H9 (cell line): ENCODE measurements at places on chromosomes 16 and 17. TPM values are rescaled to one million over a fixed set of nuclear protein-coding genes. Genes with fewer than 3 reads are reported as not detected.

DNA sequence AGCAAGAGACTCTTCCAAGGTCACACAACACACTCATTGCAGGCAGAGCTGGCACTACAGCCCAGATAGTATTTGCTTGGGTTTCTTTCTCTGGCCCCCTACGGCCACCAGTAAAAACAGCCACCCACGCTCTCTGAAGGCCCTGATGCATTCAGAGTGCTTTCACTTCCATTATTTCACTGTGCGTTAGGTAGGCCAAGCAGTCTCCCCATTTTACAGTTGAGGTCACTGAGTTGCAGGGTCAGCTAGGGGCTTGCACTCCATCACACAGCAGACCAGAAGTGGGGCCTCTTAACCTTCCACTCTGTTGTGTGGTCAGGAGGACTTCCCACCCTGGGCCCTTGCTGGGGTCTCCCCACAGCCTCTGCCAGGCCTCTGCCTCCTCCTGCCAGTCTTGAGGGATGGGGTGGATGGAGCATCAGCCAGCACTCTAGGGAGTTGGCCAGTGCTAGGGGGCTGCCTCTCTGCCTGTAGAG is 2.5 kb downstream of the TBX21 start:
- peak; percentile 25 for DNase-seq

Gene SCO1
- total RNA-seq: 60.3 and 63.6 TPM in 2 replicates

Gene RNF222
- total RNA-seq: 0.07 and 0.09 TPM in 2 replicates

Gene MMP28
- total RNA-seq: not detected in 2 replicates

Gene TMC5
- total RNA-seq: 1.2 and 2.3 TPM in 2 replicates

GRCh38 chr17:71477356-71477755 is 643.5 kb upstream of the SOX9 start:
- DNase-seq: no peak

DNA sequence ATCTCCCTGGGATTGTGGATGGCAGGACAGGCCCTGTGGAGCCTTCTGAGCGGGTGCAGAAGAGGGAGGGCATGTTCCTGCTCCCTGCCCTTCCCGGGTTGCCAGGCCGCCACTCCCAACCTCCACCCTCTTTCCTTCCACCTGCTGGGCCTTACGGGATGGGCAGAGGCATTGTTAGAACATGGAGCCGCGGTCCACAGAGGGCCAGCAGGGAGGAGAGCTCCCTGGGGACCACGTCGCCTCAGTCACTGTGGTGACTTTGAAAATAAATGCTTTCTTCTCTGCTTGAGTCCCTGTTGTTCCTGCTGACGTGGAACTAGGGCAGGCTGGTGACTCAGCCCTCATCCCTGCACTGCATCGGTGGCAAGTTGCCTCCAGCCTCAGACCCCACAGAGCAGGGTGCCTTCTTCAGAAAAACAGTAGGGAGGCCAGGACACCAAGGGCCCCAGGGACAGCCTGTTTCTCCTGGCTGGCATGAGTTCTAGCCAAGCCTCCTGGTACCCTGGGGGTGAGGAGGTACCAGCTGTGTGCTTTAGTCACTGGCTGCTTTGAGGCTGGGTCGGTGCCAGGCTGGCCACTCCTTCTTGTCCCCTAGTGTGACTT is 224.9 kb downstream of the SEC14L1 start:
- no peak for DNase-seq

- no peak for DNase-seq
These were observed 381.7 kb downstream of the SLC39A11 start for GRCh38 chr17:72710834-72711233.

Gene CA7
- total RNA-seq: 0.55 and 0.81 TPM in 2 replicates

- no peak for DNase-seq
These were observed 21.0 kb downstream of the SCGB1C2 start for GRCh38 chr17:158379-158778.

DNA sequence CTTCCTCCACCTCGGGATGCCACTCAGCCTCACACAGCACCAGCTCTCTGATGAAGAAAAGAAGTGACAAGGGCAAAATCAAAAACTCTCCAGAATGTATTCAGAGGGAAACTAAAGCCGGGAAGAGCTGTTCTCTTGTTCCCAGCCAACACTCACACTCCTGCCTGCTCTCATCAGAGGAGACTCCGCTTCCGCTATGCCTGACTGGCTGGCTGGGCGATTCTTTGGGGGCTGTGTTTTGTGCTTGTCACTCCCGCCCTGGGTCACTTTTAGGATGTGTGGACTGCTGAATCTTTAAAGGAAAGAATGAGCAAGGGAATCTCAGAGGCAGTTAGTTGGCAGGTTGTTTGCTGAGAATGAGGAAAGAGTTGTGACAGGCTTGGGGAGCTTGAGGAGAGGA is 54.6 kb upstream of the TBX2 start:
- DNase-seq: no peak

Gene NOXO1
- total RNA-seq: 1.3 and 1.7 TPM in 2 replicates

Gene TEKT5
- 0.31 TPM in 1 of 2 replicates, not detected in the other for total RNA-seq

Gene NPIPB9
- total RNA-seq: 1.8 and 2.7 TPM in 2 replicates

- no peak for DNase-seq
These were observed 70.5 kb downstream of the MARF1 start for GRCh38 chr16:15572329-15573001.

Gene DUSP3
- total RNA-seq: 16.9 and 17.6 TPM in 2 replicates

DNA sequence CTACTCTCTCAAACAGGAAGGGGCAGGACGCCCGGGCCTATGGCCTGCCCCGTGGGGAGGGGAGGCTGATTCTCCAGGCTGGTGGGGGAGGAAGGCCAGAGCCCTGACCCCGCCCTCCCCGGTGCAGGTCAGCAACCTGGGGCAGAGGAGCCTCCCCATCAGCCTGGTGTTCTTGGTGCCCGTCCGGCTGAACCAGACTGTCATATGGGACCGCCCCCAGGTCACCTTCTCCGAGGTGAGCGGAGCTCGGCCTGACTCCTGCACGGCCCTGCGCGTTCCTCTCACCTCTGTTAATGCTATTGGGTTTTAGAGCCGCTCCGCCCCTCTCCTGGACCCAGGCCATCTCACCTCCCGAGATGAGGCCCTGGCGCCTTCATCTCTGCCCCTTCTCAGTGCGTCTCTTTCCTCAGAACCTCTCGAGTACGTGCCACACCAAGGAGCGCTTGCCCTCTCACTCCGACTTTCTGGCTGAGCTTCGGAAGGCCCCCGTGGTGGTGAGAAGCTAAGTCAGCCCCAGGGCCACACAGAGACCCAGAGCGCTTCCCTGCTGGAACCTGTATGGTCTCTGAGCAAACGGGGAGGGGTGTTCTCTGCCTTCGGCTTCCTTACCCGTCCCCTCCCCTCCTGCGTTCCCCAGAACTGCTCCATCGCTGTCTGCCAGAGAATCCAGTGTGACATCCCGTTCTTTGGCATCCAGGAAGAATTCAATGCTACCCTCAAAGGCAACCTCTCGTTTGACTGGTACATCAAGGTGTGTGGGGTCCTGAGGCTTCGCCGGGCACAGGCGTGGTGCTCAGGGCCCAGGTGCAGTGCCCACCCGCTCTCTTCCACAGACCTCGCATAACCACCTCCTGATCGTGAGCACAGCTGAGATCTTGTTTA is 25.1 kb upstream of the ITGAX start:
- DNase-seq: no peak

DNA sequence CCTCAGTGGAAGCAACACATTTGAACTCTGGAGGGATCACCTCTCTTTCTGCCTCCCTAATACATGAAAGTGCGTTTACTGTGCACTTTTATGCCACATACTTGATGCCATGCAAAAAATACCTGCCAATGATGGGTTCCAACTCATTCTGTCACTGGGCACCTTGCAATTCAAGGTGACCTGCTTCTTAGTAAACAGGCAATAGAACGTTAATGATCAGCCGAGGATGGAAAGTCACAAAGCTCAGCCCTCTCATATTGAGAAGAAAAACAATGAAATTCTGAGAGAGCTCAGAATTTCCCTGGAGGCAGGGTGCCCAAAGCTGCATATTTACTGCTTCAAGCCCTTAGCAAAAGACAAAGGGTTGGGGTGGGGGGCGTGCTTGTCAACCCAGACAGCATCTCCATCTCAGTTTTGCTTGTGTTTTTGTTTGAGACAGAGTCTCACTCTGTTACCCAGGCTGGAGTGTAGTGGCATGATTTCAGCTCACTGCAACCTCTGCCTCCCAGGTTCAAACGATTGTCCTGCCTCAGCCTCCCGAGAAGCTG is 23.2 kb downstream of the LITAF start:
- no peak for DNase-seq

GRCh38 chr16:88749358-88749757 is 35.7 kb downstream of the PIEZO1 start:
- DNase-seq: no peak

- DNase-seq: no peak
These were observed 64.8 kb downstream of the NT5M start for GRCh38 chr17:17367931-17368330.

DNA sequence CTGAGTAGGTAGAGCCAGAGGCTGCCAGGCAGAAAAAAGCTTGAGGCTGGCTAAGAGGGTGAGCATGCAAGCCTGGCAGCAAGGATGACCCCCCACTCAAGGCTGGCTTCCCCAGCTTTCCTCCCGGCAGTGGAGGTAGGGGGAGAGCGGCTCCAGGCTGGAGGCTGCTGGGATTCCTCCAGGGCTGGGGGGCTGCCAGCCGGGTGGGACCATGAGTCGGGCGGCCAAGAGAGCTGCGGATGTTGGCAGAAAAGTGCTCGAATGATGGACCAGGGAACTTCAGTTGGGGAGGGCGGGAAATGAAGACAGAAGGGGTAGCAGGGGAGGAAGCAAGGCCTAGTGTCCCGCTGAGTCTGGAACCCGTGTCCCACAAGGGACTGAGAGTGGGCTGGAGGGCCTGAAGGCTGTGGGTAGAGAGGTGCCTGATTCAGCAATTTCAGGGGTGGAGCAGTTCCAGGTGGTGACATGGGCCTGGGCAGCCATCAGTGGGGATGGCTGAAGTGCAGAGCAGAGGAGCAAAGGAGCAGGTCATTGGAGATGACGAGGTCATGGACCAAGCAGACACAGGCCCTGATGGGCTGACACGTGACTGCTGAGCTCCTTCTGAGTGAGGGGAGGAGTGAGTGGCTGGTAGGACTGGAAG is 20.3 kb downstream of the HSD11B2 start:
- no peak for DNase-seq

DNA sequence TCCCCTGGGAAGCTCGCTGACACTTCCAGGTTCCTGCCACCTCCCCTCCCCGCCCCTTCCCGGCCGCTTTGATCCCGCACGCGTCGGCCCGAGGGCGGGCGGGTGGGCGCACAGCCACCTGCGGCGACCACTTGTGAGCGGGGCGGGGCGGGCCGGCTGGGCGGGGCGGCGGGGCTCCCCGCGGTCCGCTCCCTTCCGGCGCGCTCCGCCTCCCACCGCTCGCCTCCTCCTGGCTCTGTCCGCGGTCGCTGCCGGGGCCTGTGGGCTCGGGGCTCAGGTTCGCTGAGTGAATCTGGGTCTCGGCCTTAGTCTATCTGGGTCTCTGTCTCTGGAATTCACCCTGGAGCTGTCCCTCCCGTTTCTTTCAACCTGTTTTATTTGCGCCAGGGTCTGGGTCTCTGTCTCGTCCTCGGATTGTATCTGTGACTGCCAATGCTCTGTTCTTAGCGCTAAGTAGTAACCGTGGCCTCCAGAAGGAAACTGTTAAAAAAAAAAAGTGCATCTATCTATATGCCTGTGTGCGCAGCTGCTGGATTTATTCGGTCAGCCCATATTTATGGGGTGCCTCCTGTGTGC is 2.7 kb upstream of the HES7 start:
- DNase-seq: peak; percentile 75
